Activated T-cell treated with anti-CD3 and anti-CD28 coated beads, Interleukin-2, amount 50 U/mL, for 1 hour (primary cell): ENCODE measurements at places on chromosomes 13 and 19.

DNA sequence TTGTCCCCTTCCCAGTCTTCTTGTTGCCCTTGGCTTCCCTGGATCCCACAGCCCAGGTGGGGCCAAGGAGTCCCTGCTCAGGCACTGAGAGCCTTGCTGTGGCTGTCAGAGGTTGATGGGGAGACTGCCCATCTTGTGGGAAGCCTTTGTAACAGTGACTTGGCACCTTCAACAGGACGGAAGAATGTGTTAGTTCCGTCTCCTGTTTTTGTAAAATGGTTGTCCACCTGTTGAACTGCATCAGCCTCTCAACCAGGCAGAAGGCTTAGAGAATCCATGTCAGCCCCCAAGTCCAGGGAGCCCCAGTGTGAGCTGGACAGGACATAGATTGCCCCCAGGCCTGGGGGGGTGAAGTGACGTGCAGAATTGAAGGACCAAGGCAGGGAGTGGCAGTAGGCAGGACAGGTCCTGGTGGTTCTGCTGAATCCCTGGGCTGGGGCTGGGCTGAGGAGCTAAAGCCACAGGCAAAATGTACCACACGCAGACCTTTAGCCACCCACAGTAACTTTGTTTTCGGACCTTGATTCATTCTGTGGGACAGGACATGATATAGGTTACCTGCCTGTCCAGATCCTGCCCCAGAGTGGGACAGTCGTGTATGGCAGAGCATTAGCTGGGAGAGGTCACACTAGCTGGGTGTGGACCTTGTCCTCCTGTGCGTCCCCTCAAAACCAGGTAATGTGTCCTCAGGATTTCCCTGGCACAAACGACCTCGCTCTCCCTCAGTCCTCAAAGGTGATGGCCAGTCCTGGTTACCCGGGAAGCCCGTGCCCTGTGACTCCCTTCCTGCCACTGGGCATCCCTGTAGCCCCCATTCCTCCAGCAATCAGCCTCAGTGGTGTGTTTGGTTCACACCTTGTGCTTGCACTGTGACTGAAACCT is 47.0 kb downstream of the GATAD2A start:
- DNase-seq: no peak

- peak; percentile 65 for DNase-seq
These were observed 722 bp upstream of the ICAM1 start for GRCh38 chr19:10270180-10270615.

DNA sequence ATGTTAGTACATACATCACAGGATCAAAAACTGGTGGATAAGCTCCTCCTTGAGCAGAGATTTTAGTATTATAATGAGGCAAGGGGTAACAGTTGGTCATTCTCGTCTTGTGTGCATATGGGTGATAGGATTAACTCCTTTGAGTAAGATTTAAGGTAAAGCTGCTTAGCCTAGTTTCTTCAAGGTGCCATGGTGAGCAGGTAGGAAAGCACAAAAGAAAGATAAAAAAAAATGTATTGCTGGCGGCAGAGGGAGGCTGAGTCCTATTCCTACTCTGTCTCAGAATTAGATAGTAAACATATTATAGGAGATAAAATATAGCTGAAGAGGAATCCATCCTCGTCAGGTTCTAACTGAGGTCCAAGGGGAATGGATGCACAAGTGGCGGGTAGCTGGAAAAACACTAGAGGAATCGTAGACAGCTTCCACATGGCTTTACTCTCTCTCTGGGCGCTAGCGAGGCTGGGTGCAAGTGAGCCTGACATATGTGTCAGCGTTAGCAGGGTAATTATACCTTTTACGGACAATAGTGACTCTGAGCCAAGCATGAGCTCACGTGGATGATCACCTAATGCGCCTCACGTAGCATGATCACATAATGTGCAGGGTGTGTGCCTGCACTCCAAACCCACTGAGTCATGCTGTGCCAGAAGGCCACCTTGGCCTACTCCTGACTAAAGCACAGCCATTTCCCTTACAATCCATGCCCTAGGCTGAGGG is 734.3 kb upstream of the MIR17HG start:
- DNase-seq: no peak

DNA sequence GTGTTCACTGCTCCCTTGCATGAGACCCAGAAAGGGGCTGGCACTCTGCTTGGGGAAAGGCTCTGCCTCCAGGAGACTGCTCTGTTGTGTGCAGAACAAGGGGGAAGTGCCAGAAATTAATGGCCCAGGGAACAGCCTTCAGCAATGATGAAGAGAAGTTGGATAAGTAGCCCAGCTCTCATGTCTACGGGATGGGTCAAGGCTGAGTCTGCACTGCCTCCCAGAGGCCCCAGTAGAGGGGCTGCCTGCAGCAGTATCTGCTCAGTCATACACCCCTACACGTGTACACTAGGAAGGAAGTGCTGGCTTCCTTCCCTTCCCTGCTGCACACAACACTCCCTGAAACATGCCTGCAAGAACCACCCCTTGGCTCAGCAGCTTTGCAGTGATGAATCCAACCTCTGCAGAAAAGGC is 54.6 kb upstream of the URI1 start:
- DNase-seq: no peak

GRCh38 chr19:48807590-48808308 is 3.1 kb downstream of the BCAT2 start:
- DNase-seq: no peak

DNA sequence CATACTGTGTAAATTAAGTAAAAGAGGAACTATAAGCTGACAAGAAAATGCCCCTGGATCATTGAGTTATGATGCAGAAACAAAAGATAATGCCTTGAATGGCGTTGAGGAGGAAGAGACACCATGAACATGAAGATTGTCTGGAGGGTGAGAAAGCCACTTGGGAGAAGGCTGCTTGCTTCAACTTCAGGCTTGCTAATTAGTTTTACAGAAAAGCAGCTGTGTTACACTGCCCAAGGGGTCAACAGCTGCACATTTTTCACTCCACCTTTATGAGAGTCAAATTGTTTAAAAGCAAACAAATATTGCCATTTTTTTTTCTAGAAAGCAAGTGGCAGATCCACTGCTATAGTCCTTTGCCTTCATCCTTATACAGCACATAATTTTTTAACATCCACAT is 35.5 kb upstream of the KLF12 start:
- no peak for DNase-seq

- DNase-seq: no peak
These were observed 6.9 kb upstream of the ICAM4 start for GRCh38 chr19:10279737-10280442.

DNA sequence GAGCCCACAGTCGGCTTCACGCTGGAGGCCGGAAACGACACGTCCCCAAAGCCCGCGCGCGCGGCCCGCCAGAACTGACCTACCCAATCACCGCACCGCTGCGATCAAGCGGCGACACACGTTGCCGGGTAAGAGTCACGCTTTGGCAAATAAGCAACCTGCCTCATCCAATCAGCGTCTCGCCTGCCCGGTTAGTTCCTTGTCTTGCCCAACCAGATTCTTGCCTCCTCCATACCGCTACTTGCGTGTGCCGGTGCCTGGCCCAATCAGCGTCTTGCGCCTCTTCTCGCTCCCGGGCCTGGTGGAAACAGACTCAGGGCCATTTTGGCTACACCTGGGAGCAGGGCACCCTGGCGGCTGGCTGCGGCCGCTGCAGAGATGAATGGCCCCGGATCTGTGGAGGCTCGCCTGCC is 11.6 kb upstream of the ZNF544 start:
- DNase-seq: no peak

- no peak for DNase-seq
These were observed 10.8 kb upstream of the ZNF799 start for GRCh38 chr19:12411893-12412292.

GRCh38 chr19:4103080-4103433 is 20.9 kb downstream of the MAP2K2 start:
- DNase-seq: no peak

DNA sequence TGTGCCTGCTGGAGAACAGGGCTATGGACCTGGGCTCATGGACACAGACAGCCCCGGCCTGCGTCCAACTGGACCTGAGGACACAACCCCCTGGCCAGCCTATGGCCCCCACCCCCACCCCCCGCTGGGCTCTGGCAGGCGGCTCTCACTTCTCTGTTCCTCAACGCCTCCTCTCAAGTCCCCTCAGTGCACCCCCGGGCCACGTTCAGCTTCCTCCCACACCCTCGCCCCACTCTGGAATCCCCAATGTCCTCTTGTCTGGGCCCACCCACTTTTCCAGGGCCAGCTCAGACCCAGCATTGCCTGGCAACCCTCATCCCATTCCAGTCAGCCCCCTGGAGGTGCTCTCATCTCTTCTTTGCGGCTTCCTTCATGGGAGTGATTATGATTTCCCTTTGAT is 130.2 kb upstream of the SPACA7 start:
- no peak for DNase-seq

DNA sequence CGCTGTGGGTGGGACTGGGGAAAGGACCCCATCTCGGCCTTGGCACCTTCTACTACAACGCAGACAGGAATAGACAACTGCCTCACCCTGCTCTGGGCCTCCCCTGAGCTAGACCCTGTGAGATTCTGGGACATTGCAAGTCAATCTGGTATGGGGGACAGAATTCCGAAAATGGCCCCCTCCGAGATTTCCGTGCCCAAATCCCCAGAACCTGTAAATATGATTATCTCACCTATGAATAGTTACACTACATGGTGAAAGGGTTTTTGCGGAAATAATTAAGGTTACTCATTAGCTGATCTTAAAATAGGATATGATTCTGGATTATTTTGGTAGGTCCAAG is 618 bp upstream of the ZBTB45 start:
- DNase-seq: no peak

DNA sequence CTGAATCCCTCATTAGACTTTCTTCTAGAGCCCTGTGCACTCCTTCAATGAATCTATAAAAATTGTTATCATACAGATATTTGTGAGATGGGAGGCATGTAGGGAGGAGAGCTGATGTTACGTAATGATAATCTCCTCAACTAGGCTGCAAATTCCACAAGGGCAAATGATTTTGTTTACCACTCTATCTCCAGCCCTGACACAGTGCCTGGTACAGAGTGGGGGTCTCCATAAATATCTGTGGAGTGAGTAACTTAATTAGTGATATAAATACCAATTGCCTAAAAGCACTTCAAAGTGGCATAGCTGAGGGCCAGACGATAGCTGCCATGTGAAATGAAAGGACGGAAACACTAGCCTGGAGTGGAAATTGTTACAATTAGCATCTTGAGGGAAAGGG is 54.2 kb downstream of the SERTM1 start:
- no peak for DNase-seq

DNA sequence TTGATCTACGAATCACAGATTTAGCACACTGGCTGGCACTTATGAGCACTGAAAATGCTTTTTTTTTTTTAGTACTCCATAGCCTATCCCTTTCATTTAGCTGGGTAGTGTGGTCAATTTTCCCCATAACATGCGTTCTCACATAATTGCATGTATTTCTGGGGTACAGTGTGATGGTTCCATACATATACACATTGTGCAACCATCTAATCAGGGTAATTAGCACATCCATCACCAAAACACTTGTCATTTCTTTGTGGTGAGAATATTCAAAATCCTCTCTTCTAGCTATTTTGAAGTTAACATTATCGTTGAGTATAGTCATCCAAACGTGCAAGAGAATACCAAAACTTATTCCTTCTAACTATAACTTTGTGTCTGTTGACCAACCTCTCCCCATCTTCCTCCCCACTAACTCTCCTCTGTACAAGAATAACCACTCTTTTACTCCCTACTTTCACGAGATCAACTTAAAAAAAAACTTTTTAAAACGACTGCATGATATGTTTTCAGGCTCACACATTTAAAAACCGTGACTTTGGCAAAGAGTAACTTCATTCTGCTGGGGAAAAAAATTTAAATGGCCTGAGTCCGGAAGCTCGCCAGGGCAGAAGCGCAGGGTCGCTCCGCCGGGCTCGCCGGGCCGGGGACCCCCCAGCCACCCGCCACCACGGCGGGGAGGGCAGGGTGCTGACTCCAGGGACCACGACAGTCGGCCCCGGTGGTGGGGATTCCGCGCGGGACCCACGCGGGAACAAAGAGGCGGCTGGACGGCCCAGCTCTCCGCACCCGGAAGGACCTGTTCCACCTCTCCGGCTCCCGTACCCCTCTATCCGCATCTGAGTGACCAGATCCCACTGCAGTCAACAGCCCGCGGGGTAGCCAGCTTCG is 868 bp upstream of the UBAC2 start:
- DNase-seq: no peak

DNA sequence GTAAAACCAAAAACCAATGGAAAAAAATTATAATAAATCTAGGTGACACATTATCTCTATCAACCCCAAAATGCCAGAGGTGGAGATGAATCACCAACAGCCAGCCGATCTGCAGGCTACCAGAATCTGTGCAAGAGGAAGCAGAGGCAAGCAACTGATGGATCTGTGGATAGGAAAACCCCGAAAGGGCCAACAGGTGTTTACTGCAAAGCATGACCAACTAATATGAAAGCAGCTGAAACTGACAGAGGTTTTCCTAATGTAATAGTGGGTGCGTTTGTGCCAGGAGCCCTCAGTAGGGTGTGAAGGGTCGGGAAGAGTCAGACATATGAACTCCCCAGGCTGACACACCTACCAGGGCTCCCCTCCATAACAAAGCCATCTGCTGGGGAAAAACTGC is 554.6 kb downstream of the RFC3 start:
- DNase-seq: no peak

GRCh38 chr19:52809801-52810200 is 11.6 kb downstream of the ZNF28 start:
- DNase-seq: no peak

- DNase-seq: no peak
These were observed 656.0 kb downstream of the GPC5 start for GRCh38 chr13:92054389-92054788.

DNA sequence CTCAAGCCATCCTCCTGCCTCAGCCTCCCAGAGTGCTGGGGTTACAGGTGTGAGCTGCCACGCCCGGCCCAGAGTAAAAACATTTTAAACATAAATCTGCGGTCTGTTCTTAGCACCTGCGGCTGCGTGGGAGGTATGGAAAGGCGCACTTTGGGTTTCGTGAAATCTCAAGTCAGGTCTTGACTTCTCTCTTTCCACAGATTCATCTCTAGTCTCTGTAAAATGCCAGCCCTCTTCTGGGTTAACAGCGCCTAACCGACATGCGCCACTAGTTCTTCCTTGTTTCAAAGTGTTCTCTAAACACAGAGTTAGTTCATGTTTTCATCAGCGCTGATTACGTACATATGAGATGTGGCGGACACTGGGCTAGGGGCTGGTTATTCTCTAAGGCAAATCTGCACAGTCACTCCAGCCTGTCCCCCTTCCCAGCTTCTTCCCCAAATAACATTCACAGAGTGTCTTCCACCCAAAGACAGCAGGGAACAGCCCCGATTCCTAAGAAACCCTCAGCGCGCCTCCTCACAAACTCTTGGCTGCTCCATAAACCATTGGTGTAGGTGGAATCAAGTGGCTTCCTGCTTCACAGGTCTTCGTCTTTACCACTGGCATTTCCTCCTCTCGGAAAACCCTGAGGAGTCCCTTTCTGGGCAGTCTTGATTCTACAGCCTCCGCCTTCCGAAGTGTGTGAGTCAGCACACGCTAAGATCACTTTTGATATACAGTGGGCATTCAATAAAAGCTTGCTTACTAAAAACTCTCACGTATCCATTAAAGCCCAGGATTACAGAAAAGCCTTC is 1.4 kb downstream of the PARP4 start:
- DNase-seq: peak; percentile 50

- no peak for DNase-seq
These were observed 8.9 kb upstream of the TMEM160 start for GRCh38 chr19:47057328-47057727.

GRCh38 chr19:2032296-2032941 is 16.9 kb upstream of the BTBD2 start:
- DNase-seq: no peak

- peak; percentile 35 for DNase-seq
These were observed 9.9 kb downstream of the SPACA6 start for GRCh38 chr19:51702825-51703574.

- no peak for DNase-seq
These were observed 258.2 kb upstream of the IRS2 start for GRCh38 chr13:110044551-110045111.

GRCh38 chr19:2362970-2363300 is 2.9 kb downstream of the TMPRSS9 start:
- no peak for DNase-seq
